ENCODE measurements at places on chromosomes 5 and 9. TPM values are rescaled to one million over a fixed set of nuclear protein-coding genes. Genes with fewer than 3 reads are reported as not detected.

The HSPB3 gene
- total RNA-seq = not detected

The SMIM33 gene
- under 0.01 TPM for total RNA-seq

The TUSC1 gene
- 8.4 TPM for total RNA-seq

The TMC1 gene
- total RNA-seq = under 0.01 TPM

The ARSI gene
- total RNA-seq = 5.4 TPM

The HSPA5 gene
- total RNA-seq = 538 TPM

The FAM114A2 gene
- total RNA-seq = 39.5 TPM

The MATR3 gene
- total RNA-seq = 241 TPM

The DCP2 gene
- 29.0 TPM for total RNA-seq

The SPATA24 gene
- total RNA-seq = 4.5 TPM

The FCN2 gene
- not detected for total RNA-seq

The SGCD gene
- 0.85 TPM for total RNA-seq

The PIP5K1B gene
- not detected for total RNA-seq

The NFX1 gene
- 19.4 TPM for total RNA-seq

The TLX3 gene
- total RNA-seq = not detected

The CDH10 gene
- 1.9 TPM for total RNA-seq

The APBB3 gene
- total RNA-seq = 31.3 TPM

The EGFLAM gene
- total RNA-seq = 26.1 TPM

The TMEM171 gene
- total RNA-seq = 5.6 TPM

The PCDHB7 gene
- total RNA-seq = 1.1 TPM

The PCDHA8 gene
- total RNA-seq = under 0.01 TPM

The GMCL2 gene
- total RNA-seq = not detected

The SFXN1 gene
- total RNA-seq = 122 TPM

The PPP3R2 gene
- total RNA-seq = not detected

The NADK2 gene
- 48.8 TPM for total RNA-seq

The SNCB gene
- 1.3 TPM for total RNA-seq

The TBC1D13 gene
- total RNA-seq = 12.5 TPM

The PARP8 gene
- total RNA-seq = 39.5 TPM

The GLRA1 gene
- total RNA-seq = not detected

The RHOBTB3 gene
- total RNA-seq = 284 TPM

The GNA14 gene
- total RNA-seq = 4.0 TPM

The ACOT12 gene
- total RNA-seq = under 0.01 TPM

The AMBP gene
- total RNA-seq = not detected

The SNX2 gene
- 84.2 TPM for total RNA-seq

The NTRK2 gene
- 2.3 TPM for total RNA-seq

The SOX30 gene
- not detected for total RNA-seq

The XRCC4 gene
- total RNA-seq = 11.8 TPM

The EXOC3 gene
- 42.6 TPM for total RNA-seq

The FBN2 gene
- total RNA-seq = 9.6 TPM

The PFN3 gene
- not detected for total RNA-seq

The NDUFS4 gene
- total RNA-seq = 99.8 TPM

The C9orf153 gene
- total RNA-seq = 0.56 TPM

The GPX8 gene
- total RNA-seq = 165 TPM

The ARL10 gene
- total RNA-seq = 9.4 TPM

The NLN gene
- total RNA-seq = 34.1 TPM

The PKD2L2 gene
- total RNA-seq = 0.38 TPM

The ENTPD8 gene
- total RNA-seq = not detected

The FGF10 gene
- not detected for total RNA-seq

The PCDHA1 gene
- not detected for total RNA-seq

The PCDHB10 gene
- 1.7 TPM for total RNA-seq

The TMEM232 gene
- total RNA-seq = 4.8 TPM

The GAS1 gene
- 3.8 TPM for total RNA-seq

The DIPK1B gene
- 12.1 TPM for total RNA-seq

The CDH6 gene
- total RNA-seq = 125 TPM

The BAAT gene
- 0.19 TPM for total RNA-seq

The TSSK1B gene
- total RNA-seq = under 0.01 TPM

The NOXA1 gene
- not detected for total RNA-seq
